ENCODE measurements at places on chromosomes 5 and 9. TPM values are rescaled to one million over a fixed set of nuclear protein-coding genes. Genes with fewer than 3 reads are reported as not detected.

DNA sequence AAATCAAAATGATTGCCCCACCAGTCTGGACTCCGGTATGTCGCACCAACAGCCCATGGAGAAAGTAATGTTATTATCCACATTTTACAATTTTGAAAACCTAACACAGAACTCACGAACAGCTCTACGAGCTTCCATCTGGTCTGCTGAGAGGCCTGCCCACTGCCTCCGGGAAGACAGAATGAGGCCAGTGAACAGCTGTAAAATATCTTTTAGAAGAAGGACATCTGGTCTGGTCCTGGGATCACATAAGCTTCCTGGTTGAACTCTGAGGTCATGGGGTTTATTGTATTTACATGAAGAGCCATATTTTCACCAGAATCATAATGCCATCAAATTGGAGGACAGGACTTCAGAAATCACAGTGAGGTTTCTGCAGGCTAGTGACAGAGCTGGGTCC lies 89.0 kb downstream of the FRMD3 start:
- DNase-seq, result no peak

DNA sequence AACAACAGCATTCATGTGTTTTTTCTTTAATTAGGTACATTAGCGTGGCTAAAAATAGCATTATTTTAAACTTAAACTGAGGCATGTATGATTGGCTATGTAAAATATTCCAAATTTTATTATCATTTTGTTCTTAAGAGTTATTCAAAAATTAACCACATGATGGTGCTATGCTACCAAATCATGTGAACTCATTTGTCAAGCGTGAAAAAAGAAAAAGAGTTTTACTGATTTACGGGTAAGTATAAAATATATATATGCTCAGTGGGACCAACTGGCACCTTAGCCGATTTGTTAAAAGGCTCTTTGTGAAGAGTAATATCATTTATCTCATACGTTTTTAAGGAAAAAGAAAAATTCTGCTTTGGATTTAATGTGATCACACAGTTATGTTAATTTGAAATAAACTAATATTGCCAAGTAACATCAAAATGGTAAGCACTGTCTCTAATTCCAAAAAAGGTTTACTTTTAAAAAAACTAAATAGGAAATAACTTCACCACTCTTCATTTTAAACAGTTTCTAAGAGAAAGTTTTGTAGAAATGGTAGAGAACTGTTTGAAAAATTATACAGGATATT lies 1042.3 kb downstream of the CDH12 start:
- DNase-seq, result no peak

- no peak for DNase-seq
Observed at GRCh38 chr5:112554101-112554977, 135.3 kb upstream of the EPB41L4A start.

GRCh38 chr5:73451224-73452130 lies 2.9 kb upstream of the FOXD1 start:
- DNase-seq, result peak; percentile 50

The IL5 gene
- total RNA-seq, result 1.5 TPM

The FOXD4 gene
- 0.22 TPM for total RNA-seq

GRCh38 chr5:134851307-134851923 lies 5.6 kb downstream of the C5orf24 start:
- DNase-seq, result no peak

The SYK gene
- total RNA-seq, result 0.18 TPM
